ENCODE measurements at places on chromosomes 1 and 21.

DNA sequence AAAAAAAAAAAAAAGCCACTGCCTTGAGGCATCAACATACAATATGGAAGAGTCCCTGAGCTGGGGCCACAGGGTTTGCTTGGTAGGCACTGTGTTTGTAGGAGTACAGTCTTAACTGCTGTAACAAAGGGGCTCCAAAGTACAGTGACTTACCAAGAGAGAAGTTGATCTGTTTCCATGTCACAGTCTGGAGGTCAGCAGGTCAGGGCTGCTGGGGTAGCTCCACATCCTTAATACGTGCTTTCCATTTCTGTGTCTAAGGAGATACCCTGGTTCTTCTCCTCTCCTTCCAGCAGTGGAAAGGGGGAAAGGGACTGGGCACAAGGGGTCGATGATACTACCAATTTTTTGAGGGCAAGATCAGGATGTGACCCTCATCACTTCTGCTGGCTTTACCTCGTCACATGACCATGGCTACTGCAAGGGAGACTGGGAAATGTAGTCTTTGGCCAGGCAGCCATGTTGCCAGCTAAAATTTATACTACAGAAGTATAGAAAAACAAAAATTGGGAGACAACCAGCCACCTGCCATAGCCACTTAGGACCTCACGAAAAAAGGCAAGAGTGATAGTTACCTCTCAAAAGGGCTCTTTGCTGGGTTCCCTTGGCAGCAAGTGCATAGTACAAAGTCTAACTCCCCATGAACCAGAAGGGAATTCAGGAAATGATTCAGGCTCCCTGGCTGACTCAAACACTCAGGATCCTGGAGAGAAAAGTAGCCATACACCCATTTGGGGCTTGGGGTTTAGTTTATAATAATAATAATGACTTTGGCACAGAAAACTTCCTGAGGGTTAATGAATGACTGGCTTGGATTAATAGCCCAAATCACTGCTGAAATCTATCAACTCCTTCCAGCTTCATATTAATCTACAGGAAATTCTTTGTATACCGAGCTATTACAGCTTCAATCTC, 52.7 kb upstream of the ATP5PO start:
- no peak for DNase-seq

GRCh38 chr21:17726047-17726829, 92.9 kb downstream of the C21orf91 start:
- no peak for DNase-seq

DNA sequence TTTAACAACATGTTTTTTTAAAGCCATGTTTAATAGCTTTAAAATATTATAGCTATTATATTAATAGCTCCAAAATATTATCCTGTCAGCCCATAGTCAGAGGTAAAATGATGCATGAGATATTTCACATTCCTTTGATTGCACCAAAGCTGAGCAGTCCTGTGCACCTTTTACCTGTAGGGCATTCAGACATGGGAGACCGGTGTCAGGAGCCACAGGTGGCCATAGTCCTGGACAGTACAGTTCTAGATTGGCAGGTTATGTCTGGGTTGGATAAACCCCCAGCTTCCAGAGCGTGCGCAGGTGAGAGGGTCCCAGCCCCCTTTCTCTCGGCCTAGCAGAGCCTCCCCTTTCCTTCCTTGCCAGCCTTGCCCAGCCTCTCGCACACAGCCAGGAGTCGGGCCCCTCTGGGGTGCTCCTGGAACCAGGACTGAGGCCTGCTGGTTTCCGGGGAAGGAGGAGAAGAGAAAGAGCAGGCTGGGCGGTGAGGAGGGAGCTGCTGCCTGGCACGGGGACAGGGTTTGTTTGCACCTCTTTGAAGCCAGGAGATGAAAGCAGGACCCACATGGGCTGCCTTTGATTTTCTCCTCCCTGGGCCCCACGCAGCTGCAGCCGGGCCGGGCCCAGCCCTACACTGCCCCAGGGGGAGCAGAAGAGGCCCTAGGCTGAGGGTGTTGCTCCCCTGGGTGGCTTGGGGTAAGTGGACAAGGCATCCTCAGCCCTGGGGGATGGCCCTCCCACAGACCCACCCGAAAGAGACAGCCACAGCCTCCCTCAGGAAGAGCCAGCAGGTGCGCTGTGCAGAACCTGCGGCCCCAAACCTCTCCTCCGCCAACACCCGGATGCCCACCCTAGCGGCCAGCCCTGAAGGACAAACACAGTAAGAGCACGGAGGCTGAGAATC, 75.2 kb upstream of the TARDBP start:
- no peak for DNase-seq

DNA sequence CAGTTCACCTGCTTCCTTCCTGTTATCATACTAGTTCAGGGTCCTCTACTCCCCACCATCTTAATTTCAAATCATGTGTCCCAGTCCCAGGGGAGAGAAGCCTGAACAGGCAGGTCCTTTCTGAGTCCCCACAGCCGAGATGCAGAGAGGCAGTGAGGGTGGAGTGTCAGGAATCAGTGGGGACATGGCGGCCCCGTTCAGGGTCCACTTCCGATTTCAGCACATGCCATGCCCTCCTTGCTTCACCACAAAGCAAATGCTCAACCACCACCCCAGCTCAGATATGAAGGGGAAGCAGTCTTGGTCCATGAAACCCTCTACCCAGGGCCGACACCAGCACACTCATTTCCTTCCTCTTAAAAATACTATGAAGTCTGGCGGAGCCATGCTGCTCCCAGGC, 5.2 kb upstream of the SEMA4A start:
- peak; percentile 52 for DNase-seq

DNA sequence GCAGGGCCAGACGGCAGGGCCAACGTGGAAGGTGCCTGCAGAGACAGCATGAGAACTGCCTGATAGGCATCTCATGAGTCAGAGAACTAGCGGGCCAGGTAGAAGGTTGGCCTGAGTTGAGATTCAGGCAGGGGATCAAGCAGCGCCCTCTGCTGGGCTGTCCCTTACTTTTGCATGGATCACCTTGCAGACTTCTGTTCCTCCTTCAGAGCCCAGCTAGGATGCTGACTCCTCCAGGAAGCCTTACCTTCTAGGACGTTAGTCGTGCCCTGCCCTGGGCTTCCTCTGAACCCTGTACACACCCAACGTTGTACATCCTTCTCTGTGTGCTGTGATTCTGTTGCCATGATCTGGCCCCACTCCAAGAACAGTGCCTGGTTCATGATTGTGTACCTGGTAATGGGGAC, 231.3 kb upstream of the VAMP3 start:
- DNase-seq: no peak

All from CD4-positive, alpha-beta T cell treated with Interleukin-17A for 1 hour (primary cell).